ENCODE measurements at places on chromosomes 5 and 9. TPM values are rescaled to one million over a fixed set of nuclear protein-coding genes. Genes with fewer than 3 reads are reported as not detected.

GRCh38 chr9:126781186-126782052, 23.4 kb upstream of the ZBTB43 start:
- no peak overlapping the region for H3K4me3 ChIP-seq
- H3K36me3 ChIP-seq = no peaks in the 10 kb centered on the region
- DNase-seq = peak; percentile 50
- H3K27ac ChIP-seq = no peak overlapping the region
- H3K4me1 ChIP-seq = no peaks in the 10 kb centered on the region

GRCh38 chr9:78032730-78033457, 1.3 kb upstream of the GNAQ start:
- DNase-seq = peak; percentile 56
- H3K4me3 ChIP-seq = peak overlapping the region; percentile 79
- peaks cover 13% of the 10 kb centered on the region for H3K4me1 ChIP-seq
- H3K27me3 ChIP-seq = no peaks in the 10 kb centered on the region
- H3K27ac ChIP-seq = peak overlapping the region; percentile 96

- DNase-seq = no peak
- H3K27ac ChIP-seq = no peak overlapping the region
- H3K36me3 ChIP-seq = no peaks in the 10 kb centered on the region
- H3K27me3 ChIP-seq = peaks cover 43% of the 10 kb centered on the region
Measured at GRCh38 chr5:136026636-136027035, 2.2 kb upstream of the TGFBI start.

- DNase-seq = no peak
- no peaks in the 10 kb centered on the region for H3K36me3 ChIP-seq
- H3K4me3 ChIP-seq = no peak overlapping the region
- H3K4me1 ChIP-seq = no peaks in the 10 kb centered on the region
- H3K27me3 ChIP-seq = no peaks in the 10 kb centered on the region
Measured at GRCh38 chr5:135234242-135234641, 164.8 kb downstream of the MACROH2A1 start.

Gene ZNF454
- polyA plus RNA-seq = 2.9 TPM

Gene TEX48
- not detected for polyA plus RNA-seq

Gene SMIM33
- not detected for polyA plus RNA-seq
